ENCODE measurements at places on chromosomes 1 and 21. TPM values are rescaled to one million over a fixed set of nuclear protein-coding genes. Genes with fewer than 3 reads are reported as not detected.
A peak's percentile ranks its signal among the peaks of the same experiment; 100 is the strongest.

The KCNK2 gene
- total RNA-seq = 4.1 TPM

- DNase-seq = no peak
Observed at GRCh38 chr1:18970762-18971161, 14.3 kb upstream of the IFFO2 start.

DNA sequence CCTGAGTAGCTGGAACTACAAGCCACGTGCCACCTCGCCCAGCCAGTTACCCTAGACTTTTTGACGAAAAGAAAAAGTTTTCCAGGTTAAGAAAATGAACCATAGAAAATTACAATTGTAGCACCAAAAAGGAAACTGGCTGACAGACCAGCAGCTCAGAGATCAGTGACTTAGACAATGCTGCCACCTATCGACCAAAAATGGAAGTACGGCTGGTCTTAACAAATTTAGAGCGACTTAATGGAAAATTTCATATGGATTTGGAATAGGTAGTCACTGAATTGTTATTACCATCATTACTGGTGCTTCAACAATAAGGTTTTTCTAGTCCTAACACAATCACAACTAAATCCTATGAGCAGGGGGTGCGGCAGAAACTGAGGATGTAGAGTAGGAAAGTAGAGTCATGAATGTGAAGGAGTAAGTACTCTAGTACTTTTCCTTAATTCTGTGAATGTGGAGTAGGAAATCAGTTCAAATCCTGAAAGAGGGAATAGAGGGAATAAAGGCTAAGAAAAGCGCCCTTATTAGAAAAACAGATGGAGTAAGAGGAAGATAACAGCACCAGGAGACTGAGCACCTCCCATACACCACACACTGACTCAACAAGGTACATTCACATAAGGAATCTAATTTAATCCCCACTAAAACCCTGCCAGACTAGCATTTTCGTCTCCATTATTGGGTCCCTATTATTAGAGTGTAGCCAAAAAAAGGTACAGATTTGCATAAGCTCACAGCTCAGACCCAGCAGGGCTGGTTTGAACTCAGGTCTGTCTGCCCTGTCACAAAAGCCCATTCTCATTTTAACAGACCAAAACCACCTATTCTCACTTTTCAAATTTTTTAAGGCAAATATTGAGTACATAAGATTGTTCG, 37.9 kb upstream of the MGST3 start:
- peak; percentile 92 for DNase-seq

DNA sequence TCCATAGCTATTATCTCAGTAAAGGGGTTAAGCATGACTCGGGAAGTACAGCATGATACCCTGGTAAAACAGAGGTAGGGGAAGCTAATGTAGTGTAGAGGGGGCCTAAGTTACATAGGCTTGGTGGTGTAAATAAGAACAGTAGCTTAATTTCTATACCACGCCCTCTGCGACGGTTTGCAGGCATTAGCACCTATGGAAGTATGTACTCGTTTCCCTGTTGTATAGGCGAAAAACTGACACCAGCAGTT, 470 bp upstream of the NAXE start:
- no peak for DNase-seq

DNA sequence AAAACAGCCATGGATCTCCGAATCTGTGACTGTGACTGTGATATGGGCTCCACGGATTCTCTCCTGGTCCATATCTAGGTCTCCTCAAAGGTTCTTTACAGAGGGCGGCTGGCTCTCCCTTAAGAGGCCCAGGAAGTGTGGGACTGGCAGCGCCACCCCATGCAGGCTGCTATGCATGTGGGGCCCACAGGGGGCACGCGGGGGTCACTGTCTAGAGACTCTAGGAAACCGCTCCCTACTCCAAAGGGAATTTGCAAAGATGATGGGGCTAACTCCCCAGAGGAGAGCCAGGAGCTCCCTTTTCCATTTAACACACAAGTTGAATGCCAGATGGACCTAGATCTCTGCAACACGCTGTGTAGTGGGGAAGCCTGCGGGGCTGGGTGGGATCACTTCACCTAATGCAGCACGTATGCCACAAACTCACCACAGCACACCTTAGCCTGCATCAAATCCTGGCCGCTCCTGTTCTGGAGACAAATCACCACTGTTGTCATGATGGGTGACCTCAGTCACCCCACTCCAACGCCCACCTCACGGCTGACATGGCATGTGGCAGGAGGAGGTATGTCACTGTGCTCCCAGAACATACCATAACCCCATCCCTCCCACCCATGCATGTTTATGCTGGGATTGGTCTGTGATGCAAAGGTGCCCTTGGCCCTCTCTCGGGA, 61.7 kb downstream of the SLC45A1 start:
- no peak for DNase-seq

- DNase-seq = no peak
Observed at GRCh38 chr21:36684957-36685714, 13.8 kb upstream of the SIM2 start.

- no peak for DNase-seq
Observed at GRCh38 chr1:196531737-196532524, 76.3 kb downstream of the KCNT2 start.

The PTAFR gene
- 3.5 TPM for total RNA-seq

The TMPRSS2 gene
- 144 TPM for total RNA-seq

DNA sequence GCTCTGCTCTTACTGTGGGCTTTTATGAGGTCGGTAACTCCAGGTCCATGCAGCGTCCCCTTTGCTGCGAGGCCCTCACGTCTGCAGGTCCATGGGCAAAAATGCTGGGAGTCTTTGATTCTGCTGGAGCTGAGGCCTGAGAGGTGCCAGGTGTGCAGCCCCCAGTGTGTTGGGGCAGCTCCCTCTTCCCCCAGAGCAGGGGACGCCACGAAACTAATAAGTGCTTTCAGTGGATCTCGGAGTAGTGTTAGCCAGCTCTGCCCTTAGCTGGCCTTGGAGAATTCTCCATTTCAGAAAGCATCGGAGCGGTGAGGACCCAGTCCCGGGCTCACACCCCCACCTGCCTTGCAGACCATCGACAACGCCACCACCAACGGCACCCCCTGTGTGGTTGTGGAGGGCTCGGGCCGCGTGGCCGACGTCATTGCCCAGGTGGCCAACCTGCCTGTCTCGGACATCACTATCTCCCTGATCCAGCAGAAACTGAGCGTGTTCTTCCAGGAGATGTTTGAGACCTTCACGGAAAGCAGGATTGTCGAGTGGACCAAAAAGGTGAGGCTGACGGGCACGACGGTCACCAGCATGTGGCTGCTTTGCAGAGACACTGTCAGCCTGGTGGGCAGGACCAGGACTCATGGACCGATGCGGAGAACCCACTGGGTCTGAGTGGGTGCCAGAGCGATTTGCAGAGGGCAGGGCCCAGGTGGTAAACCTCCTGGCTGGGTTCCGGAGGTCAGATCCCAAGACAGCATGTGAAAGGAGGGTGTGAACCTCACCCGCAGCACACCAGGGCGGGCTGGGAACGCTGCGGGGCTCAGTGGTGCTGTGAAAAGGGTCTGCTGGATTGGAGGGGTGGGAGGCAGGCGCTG, 25.5 kb downstream of the TRPM2 start:
- no peak for DNase-seq

The FOXD2 gene
- not detected for total RNA-seq

The TINAGL1 gene
- 173 TPM for total RNA-seq

- peak; percentile 70 for DNase-seq
Observed at GRCh38 chr1:244964112-244964971, 100.0 kb upstream of the HNRNPU start.

DNA sequence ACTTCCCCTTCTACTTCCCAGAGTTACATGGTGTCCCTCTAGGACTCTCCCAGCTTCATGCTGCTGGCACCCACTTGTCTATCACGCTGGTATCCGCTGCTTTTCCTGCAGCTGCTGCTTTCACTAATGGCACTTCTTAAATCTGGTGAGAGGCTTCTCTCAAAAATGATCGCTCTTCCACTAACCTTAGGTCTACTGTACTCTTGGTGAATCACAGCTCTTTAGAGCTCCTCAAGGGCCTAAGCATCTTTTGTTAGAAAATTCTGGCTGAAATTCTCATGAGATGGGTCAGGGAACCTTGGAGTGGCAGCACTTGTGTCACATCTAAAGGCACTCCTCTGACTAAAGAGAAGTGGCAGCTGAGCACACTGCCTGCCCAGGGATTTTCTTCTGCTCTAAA, 32.1 kb downstream of the ZMYND12 start:
- DNase-seq = no peak

The MRAP gene
- total RNA-seq = not detected

The ICOSLG gene
- total RNA-seq = 3.1 TPM

DNA sequence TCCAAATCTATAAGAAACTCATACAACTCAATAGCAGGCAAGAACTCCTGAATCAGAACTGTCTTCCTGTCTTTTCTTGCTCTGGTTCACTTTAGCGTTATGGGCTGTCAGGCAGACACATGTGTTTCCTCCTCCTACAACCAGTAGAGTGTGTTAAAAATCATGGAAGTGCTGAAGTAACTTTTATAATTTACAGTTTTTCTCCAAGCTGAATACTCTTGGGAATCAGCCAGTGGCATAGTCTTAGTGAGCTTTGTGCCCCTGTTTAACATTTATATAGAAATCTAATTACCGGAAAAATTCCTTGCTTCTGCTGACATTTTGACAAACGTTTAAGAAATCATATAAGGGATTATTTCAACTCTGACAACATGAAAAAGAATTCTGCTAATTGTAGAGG, 113.1 kb upstream of the RGS18 start:
- DNase-seq = peak; percentile 6

DNA sequence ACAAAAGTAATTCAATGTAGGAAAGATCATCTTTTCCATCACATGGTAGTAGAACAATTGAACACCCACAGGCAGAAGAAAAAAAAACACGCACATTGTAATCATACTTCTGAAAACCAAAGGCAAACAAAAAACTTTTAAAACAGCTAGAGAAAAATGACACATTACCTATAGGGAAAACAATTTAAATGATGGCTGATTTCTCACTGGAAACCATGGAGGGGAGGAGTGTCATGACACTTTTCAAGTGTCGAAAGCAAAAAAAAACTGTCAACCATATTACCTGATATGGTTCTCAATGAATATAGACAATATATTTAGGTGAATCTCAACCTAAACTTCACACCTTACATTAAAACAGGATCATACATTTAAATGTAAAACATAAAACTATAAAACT, 776 bp upstream of the SLAMF7 start:
- no peak for DNase-seq

- peak; percentile 45 for DNase-seq
Observed at GRCh38 chr21:17903029-17903806, 84.1 kb upstream of the C21orf91 start.

DNA sequence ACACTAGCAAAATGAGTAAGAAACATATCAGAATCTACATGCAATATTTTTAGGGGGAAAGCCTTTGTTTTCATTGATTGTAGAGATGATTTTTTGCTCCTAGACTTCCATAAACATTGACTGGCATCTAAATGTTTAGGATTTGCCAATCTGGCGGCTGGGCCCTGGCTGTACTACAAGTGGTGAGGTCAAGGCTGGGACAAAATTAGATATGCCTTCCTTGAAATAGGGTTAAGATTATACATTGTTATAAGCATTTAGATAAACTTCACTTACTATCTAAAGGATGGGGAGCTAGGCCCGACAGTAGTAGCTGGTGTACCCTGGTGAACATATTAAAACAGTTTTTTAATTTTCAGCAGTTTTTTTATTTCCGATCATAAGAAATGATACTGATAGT, 5.2 kb downstream of the NFIA start:
- no peak for DNase-seq

- DNase-seq = no peak
Observed at GRCh38 chr1:171954361-171954760, 113.1 kb downstream of the DNM3 start.

DNA sequence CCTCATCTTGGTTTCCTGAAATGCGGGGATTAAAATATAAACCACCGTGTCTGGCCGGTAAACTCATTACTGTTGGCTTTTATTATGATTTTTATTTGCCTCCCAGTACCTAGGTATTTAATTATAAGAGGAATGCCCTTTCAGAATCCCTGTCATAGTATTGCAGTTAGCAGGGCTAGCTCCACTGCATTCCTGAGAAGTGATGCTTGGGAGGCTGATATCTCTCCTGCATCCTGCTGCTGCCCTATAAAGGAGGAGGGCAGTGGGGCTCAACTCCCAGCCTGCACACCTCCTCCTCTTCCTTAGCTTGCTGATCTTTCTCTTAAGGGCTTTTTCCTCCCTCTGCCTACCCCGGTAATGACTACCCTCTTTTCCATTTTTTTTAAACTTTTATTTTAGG, 19.9 kb upstream of the DISC1 start:
- no peak for DNase-seq

- no peak for DNase-seq
Observed at GRCh38 chr1:39317910-39318633, 113.6 kb downstream of the MACF1 start.

DNA sequence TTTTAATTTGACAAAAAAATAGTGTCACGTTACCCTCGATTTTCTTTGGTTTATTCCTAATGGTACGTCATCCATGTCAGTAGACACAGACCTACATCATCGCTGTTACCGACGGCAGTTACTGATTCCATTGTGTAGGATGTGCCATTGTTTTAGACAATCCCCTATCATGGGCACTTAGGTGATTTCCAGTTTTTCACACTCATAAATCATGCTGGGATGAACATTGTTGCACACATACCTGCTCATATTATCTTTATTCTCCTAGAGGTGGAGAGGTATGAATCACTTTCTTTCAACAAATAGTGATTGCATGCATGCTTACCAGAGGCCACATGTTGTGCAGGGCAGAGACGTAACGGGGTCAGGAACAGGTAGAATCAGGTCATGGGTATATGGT, 79.7 kb upstream of the EFHD2 start:
- DNase-seq = no peak

GRCh38 chr1:107149946-107150345, 9.1 kb downstream of the NTNG1 start:
- no peak for DNase-seq

The AADACL4 gene
- not detected for total RNA-seq

GRCh38 chr1:2392686-2393085, 1.0 kb downstream of the RER1 start:
- no peak for DNase-seq
